ENCODE measurements at places on chromosomes 1 and 21. TPM values are rescaled to one million over a fixed set of nuclear protein-coding genes. Genes with fewer than 3 reads are reported as not detected.

TMEM269 gene
- 1.3 TPM for polyA plus RNA-seq

GRCh38 chr1:48870596-48870995 lies 93.9 kb upstream of the BEND5 start:
- DNase-seq = no peak

MYOM3 gene
- polyA plus RNA-seq = 22.1 TPM

DNA sequence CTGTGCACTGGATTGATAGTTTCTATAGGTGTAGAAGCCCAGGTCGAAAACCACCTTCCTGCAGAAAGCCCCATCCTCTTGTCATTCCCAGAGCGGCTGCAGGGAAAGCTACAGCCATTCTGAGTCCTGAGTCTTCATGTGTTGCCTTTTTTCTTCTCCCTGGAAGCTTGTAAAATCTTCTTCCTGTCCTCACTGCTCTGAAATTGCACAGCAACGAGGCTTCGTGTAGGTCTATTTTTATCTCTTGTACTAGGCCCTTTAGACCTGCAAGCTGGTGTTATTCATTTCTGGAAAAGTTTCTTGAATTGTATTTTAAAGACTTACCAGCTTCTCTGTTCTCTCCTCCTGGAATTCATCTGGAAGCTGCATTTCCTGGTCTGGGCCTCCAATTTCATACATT lies 44.2 kb upstream of the ETS2 start:
- no peak for DNase-seq

DNA sequence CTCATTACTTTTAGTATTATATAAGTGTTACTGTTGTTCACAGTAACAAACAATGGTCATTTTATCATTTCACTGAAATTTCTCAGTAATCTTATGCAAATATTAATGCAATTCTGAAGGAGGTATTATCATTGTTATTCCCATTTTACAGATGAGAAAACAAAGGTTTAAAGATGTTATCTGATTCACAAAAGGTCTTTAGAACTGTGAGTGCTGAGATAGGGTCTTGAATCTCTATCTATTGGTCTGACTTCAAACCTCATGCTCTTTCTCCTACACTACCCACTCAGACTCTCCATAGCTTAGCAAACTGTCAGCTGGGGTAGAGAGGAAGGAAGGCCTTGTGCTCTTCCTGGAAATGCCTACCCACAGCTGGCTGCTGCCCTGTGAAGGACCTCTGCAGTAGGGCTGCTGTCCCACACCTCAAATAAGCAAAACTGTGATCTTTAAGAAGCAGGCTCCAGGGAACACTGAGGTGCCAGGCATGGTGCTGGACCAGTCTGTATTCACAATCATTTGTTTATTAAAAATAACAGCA lies 6.2 kb upstream of the OSCP1 start:
- no peak for DNase-seq

DNA sequence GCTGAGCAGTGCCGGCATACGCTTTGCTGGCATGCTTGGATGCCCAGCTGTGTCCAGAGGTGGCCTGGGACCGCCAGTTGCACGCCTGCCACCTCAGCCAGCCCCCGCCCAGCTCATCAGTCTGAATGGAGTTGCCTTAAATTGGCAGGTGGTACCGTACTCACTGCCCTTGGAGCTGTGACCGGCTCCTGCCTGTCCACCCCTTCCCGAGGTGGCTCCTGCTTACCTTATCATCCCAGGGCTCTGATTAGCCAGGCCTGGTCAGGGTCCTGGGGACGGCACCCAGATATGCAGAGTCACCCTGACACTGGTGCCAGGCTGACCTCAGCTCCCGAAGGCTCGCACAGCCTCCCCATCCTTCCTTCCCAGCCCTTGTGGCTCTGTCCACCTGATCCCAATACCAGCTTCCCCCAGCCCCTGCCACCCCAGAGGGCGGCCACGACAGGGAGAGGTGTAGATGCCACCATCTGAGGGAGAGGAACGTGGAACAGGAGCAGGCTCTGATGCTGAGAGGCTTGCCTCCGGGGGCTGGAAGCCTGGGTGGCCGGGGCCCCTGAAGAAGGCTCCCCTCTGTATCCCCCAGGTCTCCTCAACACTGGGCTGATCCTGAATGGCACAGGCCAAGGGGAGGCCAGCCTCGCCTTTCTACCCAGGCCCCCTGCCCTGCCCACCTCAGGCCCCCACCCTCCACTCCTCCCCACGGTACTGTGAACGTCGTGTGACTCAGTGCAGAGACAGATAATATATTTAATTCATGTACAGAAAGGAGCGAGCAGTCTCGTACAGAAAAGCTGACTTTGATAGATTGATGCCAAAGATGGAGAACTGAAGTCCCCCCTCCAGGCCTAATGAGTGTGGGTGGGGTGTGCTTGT lies 27.8 kb downstream of the CDK18 start:
- DNase-seq = no peak

TEX38 gene
- 0.62 TPM for polyA plus RNA-seq

GLUL gene
- polyA plus RNA-seq = 292 TPM

AVPR1B gene
- 0.85 TPM for polyA plus RNA-seq

DNA sequence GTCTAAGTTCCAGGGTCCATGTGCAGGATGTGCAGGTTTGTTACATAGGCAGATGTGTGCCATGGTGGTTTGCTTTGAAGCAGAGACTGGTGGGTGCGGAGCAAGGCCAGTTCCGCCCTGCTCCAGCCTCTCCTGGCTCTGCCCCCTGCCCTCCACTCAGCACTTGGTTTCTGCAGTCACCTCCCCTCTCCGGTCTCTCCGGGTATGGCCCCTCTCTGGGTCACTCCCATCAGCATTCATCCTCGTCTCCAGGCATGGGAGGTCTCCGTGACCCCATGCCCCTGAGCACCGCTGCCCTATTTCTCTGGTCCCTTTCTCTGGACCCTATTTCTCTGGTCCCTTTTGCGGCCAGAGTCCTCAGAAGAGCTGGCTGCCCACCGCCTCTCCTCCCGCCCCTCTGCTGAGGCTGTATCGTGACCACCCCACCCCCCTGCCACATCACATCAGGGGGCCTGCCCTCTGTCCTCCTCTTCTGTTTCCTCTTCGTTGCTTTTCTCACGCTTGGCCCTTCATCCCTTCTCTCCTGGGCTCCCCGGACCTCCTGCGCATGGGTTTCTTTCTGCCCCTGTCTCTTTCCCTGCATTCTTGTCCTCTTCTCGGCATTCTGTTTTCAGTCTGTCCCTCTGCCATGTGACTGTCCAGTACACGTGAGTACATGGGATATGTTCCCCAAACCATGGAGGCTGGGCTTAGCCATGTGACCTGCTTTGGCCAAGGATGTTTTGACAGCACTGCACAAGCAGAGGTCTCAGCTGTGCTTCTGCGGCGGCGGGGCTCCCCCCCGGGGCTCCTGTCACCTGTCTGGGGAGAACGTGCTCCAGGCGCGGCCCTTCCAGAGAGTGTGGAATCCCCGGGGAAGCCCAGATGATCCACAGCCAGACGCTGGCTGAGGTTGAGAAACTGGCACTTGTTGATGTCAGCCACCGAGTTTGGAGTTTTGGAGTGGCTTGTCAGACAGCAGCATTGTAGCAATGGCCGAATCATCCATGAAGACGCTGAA lies 54.4 kb upstream of the C1orf174 start:
- DNase-seq = no peak

DNA sequence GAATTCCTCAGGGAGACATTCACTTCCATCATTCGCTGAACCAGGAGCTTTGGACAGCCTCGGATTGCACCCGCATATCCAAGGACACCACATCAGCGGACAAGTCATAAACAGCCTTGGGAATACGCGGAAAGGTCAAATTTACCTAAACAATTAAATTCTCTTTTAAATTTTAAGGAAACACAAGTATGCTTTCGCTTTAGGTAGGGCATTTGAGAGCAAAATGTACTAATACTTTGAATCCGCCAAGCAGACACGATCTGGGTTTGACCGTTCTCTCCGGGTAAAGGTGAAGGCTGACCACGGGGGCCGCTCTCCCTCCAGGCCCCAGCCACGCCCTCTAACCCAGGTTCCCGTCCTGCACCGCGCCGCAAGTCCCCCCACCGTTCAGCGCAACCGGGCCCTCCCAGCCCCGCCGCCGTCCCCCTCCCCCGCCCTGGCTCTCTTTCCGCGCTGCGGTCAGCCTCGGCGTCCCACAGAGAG lies 479 bp upstream of the ACADM start:
- DNase-seq = peak; percentile 75

DNA sequence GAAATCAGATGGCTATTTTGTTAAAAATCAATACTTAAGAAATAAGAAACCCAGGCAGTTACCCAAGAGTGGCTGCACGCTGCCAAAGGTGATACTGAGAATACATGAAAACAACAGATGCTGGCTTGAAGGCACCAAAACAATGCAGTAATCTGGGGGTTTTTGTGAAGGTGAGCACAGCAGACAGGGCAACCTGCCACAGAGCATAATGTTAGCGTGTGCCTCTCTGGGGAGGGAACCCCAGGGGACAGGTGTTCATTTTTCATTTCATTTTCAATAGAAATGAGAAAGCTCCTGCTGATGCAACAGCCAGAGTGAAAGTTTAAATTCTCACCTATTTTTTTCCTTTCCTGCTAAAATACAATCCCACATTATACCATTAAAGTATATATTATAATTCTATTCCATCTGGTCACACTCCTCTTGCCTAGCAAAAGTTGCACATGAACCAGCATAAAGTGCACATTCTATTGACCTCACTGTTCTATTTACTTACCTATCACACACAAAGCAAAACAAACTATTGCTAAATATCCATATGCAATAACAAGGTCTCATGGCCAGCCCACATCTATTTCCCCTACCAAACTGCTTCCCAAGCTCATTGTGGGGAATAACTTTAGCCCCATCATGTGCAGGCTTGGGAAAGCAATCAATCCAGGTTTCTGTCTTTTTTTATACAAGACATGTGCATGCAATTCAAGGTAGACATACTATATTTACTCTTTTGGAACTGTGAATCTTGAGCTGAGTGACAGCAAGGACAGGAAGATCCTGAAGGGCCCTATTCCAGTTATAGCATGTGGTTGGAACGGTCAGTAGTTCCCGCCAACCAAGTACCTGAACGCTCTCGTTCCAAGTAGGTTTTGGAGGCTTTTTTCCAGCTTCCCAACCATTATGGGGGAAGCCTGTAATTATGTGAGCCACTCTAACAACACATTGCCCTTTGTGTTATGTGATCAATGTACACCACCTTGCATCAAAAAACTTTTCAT lies 173.6 kb downstream of the RERE start:
- DNase-seq = no peak

DNA sequence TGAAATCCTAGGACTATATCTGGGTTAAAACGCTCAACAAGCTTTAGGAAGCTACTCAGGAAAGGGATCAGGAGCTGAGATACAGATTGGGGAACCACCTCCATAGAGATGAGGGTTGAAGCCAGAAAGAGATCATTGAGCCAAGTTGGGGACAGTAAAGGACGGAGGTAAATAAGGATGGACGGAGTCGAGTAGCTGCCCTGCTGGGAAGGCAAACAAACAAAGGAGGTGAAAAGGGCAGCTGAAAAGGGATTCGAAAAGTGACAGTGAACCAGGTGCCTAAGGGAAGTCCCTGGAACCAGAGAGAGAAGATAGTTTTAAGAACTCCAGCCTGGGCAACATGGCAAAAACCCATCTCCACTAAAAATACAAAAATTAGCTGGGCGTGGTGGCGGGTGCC lies 6.3 kb upstream of the CAMSAP2 start:
- no peak for DNase-seq

USH2A gene
- 0.38 TPM for polyA plus RNA-seq

AKR7A3 gene
- 2.6 TPM for polyA plus RNA-seq

GRCh38 chr1:87864676-87865075 lies 536.0 kb downstream of the LMO4 start:
- DNase-seq = no peak

- no peak for DNase-seq
Measured at GRCh38 chr21:43318841-43319781, 107.8 kb downstream of the SIK1 start.

DNA sequence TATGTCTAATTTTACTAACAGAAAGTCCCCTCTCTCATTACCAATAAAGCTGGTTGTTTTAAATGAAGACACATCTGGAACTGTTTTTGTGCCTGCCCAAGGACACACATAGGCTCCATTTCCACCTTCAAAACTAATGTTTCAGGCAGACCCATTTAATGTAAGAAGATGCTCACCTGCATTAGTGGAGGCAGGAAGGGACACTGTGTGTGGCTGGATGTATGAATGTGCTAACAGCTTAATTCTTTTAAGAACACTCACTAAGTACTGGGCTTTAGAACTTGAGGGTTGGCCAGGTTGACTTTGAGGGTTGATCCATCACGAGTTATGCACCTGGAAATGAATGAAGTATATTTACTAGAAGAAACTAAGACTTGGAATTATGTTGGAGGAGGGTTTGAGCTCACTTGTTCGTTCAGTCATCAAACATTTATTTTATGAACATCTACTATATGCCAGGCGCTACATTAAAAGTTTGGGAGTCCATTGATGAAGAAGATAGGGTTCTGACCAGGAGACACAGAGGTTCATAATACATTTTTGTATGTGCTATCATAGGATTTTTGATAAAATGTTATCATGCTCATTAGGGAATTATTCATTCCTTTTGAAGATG lies 5.4 kb downstream of the JUN start:
- DNase-seq = no peak

- no peak for DNase-seq
Measured at GRCh38 chr21:16519036-16519435, 789.3 kb downstream of the USP25 start.

DNA sequence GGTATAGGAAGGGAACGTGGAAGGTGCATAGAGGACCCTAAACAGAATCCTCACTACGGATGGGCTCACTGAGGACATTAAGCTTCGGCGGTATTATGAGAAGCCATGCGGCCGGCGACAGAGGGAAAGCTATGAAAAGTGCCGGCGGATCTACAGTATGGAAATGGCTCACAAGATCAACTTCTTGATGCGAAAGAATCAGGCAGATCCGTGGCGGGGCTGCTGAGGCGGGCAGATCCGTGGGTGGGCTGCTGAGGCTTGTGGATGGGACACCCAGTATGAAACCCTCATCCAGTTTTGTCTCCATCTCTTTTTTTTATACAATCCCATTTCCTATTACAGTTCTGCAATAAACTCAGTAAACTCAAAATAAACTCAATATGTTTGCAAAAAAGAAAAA lies 95.8 kb downstream of the CRB1 start:
- no peak for DNase-seq

PTAFR gene
- 1.9 TPM for polyA plus RNA-seq

IGFN1 gene
- 0.91 TPM for polyA plus RNA-seq

RNU1-4 gene
- 1.9 TPM for polyA plus RNA-seq

DNA sequence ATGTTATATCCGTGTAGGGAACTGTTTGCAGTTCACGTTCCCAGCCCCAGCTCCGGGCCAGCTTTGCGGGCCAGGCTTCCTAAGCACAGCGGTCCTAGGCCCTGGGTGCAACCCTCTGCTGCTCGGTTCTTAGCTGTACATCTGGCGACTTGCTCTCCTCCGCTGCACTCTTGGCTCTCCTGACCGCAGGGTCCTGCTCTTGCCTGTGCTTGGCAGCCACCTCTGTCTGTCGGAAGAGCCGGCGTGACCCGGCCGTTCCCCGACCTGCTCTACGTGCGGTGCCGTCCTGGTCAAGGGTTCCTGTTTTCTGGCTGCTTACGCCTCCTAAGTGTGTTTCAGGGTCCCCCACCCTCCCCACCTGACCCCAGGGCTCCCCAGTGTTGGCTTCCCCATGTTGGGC lies 36.7 kb downstream of the FAAP20 start:
- no peak for DNase-seq

Data from left kidney (tissue), 8 donors.